ENCODE measurements at places on chromosomes 4 and X. TPM values are rescaled to one million over a fixed set of nuclear protein-coding genes. Genes with fewer than 3 reads are reported as not detected.

The SYP gene
- 0.43 TPM for polyA plus RNA-seq

The BEX4 gene
- polyA plus RNA-seq = 123 TPM

GRCh38 chrX:114581528-114582263 is 2.2 kb upstream of the HTR2C start:
- H3K27ac ChIP-seq = no peak overlapping the region
- H3K36me3 ChIP-seq = no peaks in the 10 kb centered on the region
- no peak overlapping the region for H3K4me3 ChIP-seq
- peaks cover 24% of the 10 kb centered on the region for H3K27me3 ChIP-seq

DNA sequence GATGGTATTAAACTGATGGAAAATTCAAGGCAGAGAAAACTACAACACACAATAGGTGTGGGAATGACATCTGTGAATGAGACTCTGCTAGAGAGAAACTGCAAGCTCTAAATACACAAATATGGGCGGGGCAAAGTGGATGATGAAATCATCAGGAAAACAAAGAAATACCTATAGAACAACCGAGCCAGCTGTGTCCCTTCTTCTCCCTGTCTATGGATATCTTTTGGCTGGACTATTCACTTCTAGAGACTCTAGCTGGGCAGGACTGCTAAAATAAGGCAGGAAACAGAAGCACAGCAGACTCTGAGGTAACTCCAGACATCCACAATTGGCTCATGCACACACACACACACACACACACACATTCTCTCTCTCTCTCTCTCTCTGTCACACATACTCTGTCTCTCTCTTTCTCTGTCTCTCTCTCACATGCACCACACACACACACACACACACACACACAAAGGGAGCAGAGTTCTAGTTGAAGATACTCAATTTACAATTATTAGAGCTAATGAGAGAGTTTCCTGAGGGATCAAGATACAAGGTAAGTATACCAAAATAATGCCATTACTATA is 27.2 kb upstream of the EDNRA start:
- H3K36me3 ChIP-seq = no peaks in the 10 kb centered on the region
- no peaks in the 10 kb centered on the region for H3K27me3 ChIP-seq
- no peak overlapping the region for H3K27ac ChIP-seq
- H3K4me3 ChIP-seq = no peak overlapping the region
- no peak for DNase-seq

DNA sequence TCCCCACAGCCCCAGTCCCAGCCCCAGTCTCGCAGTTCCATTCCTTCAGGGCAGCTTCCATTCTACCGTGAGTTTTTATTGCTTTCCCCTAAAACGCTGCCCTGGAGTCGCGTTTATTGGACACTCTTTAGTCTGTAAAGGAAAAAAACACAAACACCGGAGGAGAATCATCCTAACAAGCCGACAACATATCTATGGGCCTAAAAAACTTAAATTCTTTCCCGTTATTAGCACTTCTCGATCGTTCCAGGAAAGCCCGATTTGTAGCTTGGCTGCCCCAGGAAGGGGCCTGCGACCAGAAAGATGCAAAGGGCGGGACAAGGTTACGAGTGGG is 178.5 kb downstream of the CBR4 start:
- H3K27me3 ChIP-seq = peaks cover 16% of the 10 kb centered on the region
- peaks cover 16% of the 10 kb centered on the region for H3K4me1 ChIP-seq
- no peaks in the 10 kb centered on the region for H3K36me3 ChIP-seq
- H3K27ac ChIP-seq = no peak overlapping the region

All from immature natural killer cell (primary cell).